ENCODE measurements at places on chromosomes 6 and 20.

DNA sequence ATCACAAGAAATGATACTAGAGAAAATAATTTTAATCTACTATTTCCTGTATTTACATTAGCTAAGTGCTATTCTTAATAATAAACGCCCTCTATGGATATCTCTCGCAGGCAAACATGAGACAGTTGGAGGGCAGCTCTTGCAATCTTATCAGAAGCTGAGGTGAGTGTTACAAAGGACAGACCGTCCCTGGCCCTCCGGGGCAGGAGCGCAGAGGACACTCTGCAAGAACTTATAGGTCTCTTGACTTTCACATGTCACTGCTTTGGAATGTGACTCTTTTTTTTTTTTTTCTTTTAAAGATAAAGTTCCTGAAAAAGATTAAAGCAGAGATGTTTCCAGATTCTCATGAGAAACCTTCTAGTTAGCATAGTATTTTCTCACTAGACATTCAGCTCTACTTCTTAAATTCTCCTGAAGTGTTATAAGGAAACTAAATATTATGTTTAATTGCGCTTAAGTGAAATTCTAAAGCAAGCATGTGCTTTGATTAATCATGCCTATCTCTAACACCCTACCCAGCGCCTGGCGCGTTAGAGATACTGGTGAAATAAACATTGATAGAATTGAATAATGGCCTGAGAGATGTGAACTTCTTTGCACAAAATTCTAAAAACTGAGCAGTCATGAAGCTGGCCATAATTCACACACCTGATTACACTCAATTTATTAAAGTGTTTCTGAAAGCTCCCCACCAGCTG is 57.4 kb downstream of the SYTL3 start:
- DNase-seq: no peak

DNA sequence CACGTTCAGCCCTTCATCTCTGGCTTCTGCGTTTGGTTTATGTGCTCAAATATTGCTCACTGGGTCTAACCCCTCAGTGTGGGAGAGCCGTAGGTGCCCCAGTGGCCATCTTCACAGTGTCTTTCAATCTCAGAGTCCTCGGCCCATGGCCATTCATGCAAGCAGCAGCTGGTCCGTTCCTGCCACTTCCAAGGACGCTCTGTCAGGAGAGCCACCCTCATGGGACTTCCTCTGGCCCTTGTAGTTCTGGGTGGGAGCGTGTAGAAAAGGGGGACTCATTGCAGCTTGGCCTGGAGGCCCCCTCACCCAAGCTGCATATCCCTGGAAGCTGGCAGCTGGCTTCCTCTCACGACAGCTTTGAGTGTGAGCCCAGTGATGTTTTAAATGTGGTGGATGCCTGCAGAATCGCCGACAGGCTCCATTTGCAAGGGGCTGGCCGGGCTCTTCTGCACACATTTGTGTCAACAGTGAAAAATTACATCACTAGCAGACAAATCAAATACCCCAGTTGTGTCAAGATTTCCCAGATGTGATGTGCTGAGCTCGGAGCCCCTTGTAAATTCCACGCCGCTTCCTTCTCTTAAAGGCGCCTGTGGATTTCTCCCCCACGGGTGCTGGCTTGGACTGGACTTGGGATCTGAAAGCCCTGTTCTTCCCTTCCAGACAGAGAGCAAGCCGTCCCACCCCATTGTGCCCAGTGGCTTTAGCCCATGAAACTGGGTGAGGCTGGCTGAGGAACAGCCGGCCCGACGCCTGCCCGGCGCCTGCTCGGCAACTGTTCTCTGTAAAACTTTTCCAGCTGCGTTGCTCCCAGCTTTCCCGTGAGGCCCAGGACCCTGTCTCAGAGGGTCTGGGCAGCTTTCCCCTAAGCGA is 360.1 kb downstream of the TAF4 start:
- no peak for DNase-seq

DNA sequence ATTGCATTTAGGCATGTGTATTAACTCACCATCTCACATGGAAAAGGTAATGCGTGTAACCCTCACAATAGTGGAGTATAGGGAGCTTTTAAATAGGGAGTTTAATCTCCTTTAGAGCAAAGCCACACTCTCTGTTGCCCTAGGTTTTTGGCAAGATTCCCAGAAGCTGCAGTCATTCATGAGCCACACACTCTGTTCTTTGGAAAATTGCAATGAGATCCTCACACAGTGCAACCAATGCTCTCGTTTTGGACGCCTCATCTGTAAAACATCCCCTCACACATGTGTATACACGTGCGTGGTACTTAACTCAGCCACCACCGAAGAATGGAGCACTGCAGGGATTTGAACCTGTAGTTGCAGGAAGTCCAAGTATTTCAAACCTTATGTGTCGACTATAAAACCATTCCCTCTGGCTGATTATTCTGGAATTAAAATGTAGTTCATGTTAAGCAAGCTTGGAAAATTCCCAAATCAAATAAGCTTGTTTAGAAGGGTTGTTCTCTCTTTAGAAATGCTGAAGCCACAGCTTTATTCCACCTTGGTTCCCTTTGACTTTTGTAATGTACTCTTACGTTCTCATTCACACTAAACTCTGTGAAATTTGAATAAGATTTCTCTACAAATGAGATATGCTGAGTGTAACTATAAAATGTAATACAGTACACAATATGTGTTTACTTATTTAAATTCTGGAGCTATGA is 489.8 kb upstream of the MANEA start:
- no peak for DNase-seq

DNA sequence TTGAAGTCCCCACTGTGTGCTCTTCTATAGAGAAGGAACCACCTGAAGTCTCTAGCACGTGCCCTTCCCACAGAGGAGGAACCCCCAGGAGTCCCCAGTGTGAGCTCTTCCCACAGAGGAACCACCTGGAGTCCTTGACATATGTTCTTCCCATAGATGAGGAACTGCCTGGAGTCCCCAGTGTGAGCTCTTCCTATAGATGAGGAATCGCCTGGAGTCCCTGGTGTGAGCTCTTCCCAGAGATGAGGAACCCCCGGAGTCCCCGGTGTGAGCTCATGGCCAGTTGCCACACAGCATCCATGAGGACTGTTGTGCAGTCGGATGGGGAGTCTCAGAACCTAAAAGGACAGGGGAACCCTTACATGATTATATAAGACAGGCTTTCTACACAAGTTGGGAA is 158.1 kb upstream of the THBS2 start:
- DNase-seq: no peak

GRCh38 chr20:44692932-44693480 is 22.2 kb upstream of the CCN5 start:
- DNase-seq: peak; percentile 84

GRCh38 chr20:46507760-46508407 is 5.5 kb downstream of the ZNF334 start:
- no peak for DNase-seq

GRCh38 chr6:132023490-132023889 is 72.3 kb upstream of the CCN2 start:
- no peak for DNase-seq

- DNase-seq: no peak
Observed at GRCh38 chr6:83474309-83474708, 38.0 kb upstream of the PRSS35 start.

- DNase-seq: peak; percentile 11
Observed at GRCh38 chr6:2450546-2450945, 205.1 kb upstream of the GMDS start.

GRCh38 chr6:154847318-154847717 is 114.1 kb downstream of the SCAF8 start:
- DNase-seq: no peak

GRCh38 chr6:168305863-168306262 is 13.7 kb downstream of the DACT2 start:
- no peak for DNase-seq

DNA sequence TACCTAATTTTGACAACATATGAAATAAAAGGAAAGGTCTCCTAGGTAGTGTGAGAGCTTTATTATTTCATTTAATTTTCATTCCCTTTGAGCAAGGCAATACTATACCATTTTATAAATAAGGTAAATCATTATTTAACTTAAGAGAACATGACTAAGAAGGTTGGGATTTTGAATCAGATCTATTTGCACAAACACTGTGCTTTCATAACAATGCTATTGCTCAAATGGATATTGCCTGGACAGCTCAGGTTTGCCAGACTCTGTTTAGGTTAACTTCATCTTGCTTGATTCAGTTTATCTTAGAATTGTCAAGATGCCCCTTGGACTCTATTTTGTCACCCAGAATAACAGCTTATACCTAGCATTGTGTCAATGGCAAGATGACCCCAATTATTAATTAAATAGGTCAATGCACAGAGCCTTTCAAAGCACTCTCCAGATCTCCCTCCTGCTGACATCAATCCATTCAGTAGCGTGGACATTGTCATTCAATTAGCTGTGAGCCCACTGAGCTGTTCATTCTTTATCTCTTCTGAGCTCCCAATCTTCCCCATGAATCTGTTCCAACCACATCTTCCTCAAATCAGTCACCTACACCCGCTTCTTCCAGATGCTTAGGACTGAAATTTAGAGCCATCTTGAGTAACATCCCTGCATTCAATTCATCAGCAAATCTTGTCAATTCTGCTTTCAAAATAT is 42.1 kb upstream of the TMEM30A start:
- no peak for DNase-seq

DNA sequence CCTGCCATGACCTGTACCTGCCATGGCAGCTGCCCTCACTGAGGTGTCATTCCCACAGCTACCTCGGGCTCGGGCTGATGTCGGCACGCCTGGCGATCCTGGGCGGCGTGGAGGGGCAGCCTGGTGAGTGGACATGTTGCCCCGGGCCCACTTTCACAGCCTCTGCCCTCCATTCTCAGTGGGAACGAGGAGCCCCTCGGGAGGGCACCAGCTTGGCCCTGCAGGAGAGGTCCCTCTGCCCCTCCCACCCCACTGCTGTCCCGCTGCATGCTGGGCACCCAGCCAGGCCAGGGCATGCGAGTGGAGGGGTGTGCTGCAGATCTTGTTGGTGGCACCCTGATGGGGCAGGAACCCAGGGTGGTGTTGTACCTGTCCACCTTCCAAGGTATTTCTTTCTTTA is 23.0 kb downstream of the ENTPD6 start:
- no peak for DNase-seq

- no peak for DNase-seq
Observed at GRCh38 chr20:46188866-46189541, 70.9 kb downstream of the CD40 start.

DNA sequence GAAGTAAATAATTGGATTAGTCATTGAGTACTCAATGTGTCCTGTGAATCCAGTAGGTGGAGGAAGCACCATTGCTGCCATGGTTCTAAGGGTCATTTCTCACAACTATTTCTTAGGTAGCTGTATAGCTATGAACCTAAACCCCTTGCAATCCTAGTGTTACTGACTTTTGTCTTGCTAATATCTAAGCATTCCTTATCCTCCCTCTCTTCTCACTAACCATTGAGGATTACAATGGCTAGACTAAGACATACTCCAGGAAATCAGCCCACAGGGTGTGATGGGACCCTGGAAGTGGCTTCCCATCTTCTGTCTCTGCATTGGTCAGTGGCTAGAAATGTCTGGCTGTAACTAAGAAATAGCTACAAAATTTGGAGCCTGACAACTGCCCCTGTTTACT is 27.3 kb upstream of the FOXA2 start:
- no peak for DNase-seq

DNA sequence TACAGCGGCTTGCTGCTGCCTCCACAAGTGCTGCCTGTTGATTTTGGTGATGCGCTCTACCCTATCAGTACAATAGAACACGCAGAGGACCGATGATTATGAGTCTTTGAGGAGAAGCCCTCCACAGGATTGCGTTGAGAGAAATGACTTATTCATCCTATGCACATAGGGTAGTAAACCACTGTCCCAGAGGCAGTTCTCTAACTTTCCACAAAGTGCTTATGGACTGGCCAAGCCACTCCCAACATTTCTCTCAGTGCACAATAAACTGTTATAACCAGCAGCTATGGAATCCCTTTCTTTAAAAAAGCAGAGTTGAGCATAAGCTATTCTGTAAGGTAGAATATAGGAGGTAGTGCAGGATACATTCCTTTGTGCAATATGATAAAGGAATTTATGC is 48.2 kb upstream of the REV3L start:
- no peak for DNase-seq

DNA sequence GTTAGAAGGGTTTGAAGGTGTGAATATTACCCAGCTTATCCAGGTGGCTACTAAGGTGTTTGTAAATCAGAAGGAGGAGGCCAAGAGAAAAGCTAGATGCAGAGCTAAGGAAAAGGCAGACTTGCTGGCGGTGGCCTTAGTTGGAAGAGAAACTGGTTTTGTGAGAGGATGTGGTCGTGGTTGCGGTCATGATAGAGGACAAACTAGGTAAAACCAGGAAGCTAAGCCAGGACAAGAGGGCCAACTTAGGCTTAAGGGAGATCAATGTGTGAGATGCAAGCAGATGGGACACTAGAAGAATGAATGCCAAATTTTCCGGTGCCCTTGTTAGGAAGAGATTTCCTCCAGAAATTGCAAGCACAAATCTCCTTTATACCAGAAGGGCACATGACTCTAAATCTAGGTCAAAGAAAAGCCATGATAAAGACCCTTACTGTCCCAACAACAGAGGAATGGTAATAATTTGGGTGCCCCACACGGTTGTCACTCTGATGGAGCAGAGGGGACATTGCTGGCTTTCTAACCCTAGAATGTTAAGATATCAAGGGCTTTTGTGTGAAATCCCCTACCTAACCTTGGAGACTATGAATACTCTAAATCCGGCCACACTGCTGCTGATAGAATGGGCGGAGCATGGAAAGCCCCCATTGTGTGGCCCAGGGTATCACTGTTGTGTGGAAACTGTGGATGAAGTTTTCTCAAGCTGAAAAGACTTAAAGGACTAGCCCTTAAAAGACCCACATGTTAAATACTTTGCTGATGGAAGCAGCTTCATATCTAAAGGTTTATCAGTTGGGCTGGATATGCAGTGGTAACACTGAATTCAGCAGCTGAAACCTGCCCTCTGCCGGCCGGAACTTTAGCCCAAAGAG is 7.8 kb downstream of the IL22RA2 start:
- DNase-seq: no peak

DNA sequence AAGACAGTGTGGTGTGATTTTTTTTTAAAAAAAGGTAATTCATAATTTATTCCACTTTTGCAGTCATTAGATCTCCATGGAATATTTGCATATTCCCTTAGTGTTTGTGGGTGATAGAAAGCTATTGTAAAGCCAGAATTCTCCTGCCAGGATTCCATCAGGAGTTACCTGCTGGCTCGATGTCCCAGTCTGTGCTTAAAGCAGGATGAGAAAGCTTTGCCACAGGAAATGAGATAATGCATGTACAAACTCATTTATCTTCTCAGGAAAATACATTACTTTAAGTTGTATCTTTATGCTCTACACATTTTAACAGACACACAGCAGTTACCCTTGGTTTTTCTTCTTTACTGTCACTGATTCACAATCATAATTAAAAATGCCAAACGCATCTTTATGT is 553.0 kb downstream of the CD109 start:
- DNase-seq: no peak

DNA sequence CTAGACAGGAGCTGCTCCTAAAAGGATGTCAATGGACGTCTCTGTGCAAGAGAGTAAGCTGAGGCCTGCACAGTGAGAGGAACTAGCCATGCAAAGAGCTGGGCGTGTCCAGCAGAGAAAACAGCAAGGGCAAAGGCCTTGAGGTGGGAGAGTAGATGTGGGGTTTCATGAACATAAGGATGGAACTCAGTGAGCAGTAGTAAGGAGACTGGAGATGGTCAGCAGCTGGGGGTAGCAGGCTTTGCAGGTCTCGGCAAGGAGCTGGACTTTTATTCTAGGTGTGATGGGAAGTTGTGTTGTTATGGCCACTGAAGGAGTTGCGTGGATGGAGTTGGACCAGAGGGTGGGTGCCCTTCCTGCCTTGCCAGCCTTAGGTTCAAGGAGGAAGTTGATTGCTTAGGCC is 90.7 kb upstream of the SIRPA start:
- no peak for DNase-seq

All from thoracic aorta (tissue), 2 donors.